ENCODE measurements at places on chromosomes 6 and 20.

GRCh38 chr6:153962555-153962954 lies 76.5 kb upstream of the OPRM1 start:
- DNase-seq: peak; percentile 52

DNA sequence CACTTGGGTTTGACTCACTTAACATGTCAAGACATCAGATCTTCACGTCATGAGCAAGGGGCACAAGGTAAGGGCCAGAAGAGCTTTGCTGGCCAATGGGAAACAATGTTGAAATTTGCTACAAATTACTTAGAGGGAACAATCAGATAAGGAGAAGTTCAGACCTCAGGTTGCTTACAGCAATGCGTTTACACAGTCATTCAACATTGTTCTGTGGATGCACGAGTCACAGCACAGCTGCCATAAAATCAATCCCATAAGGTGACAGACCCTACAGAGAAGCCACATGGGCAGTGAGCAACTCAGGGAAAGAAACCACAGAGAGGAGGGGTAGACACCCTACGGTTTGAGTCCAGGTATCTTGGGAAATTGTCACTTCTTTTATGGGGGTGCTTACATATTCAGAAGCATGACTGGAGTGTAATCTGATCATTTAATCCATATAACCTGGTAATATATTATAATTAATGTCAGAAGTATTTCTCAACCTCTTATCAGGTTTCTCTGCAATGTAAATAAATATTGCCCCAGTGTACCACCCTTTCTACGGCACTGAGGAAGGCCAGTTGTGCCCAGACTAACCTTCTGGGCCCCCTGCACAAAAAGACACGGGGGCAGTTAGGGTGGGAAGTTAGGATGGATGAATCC lies 2.3 kb upstream of the SLC22A2 start:
- no peak for DNase-seq

DNA sequence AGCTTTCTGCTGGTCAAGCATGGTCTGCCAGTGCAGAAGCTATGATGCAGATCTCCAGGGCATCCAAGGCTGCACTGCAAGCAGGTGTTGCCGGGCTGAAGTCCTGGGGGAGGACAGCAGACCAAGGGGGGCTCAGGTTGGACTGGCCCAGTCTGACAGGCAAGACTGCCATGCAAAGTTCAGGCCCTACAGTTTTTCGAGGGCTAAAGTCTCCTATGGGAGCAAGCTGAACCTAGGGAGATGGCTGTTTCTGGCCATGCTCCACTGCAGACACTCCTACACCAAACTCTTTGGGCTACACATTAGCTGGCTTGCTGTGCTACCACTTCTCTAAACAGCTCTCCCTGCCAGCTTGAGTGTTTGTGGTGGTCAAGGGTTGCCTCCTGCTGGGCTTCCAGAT lies 130.0 kb upstream of the SYNCRIP start:
- no peak for DNase-seq

DNA sequence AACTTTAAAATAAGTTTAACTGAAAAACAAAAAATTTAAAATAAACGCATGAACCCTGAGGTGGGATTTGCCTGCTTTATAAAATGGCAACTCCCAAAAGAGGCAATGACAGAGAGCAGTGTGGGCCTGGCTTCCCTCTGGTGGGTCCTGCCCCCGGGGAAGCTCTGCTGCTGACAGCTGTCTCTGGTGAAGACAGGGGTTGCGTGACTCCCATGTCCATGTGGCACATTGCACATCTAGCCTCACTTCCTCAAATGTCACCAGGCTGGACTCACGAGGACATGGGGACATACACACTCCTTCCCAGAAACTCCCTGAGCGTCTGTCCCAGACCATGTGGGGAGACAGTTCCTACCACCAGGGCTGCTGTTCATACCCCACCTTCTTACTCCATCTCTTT lies 66.2 kb downstream of the ABHD12 start:
- no peak for DNase-seq

DNA sequence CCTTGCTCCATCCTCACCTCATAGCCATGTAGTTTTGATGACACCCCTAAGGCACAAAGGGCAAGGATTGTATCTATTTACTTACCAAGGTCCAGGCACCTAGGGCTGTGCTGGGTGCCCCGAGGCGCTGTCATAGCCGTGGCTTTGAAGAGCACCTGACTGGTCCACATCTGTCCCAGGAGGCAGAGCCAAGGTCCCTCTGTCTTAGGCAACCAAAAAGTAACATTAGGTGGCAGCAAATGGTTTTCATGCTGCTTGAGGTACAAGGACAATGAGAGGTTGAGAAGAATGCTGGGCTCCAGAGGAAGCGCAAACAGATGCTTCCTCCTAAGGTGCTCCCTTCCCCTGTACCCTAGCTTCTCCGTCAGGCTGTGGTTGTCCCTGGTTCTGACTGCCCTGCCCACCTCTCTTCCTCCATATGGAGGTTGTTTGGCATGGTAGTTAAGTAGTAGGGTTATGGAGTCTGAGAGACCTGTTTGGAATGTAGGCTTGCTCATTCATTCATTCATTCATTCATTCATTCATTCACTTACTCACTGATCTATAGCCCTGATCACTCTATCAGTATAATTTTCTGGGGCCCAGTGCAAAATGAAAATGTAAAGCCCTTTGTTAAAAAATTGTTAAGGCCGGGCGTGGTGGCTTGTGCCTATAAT lies 3.0 kb upstream of the UQCC2 start:
- no peak for DNase-seq

DNA sequence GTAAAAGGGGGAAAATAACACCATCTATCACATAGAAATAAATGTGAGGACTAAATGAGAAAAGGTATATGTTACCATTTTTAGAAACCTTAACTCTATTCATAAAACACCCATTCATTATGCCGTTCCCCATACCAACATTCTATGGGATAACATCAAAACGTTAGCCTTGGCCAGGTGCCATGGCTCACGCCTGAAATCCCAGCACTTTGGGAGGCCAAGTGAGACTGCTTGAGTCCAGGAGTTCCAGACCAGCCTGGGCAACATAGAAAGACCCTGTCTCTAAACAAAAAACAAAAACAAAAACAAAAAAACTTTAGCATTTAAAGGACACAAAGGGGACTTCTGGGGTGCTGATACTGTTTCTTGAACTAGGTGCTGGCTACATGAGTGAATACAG lies 1.3 kb downstream of the PIGU start:
- DNase-seq: no peak

- DNase-seq: no peak
Measured at GRCh38 chr6:161832622-161833021, 558.8 kb upstream of the AGPAT4 start.

Measured in NCI-H526 (cell line).